Stimulated activated CD4-positive, alpha-beta T cell treated with anti-CD3 and anti-CD28 coated beads, Interleukin-15, amount 100 ng/mL, for 1 hour (primary cell): ENCODE measurements at places on chromosomes 16 and 17.

- no peak for DNase-seq
Observed at GRCh38 chr16:67129422-67129821, 19.7 kb downstream of the PHAF1 start.

DNA sequence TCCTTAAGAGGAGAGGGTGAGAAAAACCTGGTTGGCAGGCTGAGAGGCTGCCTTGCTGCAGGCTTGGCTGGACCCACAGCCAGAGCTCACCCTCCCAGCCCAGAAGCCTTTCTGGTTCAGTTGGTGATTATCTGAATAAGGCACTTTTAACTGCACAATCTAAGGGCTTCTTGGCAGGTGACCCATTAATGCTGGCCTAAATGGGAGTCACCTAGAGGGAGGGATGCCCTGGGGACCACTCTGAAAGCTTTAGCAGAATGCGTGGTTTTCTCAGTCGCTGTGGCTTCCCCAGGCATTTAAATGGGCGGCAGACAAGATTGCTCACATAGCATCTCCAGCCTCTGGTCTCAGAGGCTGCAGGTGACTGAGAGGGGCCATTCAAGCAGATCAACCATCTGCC, 33.2 kb upstream of the SHISA9 start:
- DNase-seq, result no peak

DNA sequence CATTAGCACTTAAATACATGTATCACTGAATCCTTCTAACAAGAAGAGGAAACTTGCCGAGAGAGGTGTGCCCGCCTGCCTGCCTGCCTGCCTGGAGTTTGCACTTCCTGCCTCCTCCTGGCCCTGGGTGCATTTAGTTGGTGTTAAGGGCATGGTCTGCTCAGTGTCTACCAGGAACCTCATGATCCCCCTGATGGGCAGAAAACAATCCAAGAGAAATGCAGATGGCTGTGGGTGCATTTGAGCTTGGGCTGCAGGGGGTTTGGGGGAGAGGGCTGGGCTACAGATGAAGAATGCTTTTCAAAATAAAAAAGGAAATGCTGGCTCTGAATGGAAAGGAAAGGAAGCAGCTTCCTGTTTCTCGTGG, 10.1 kb downstream of the KSR1 start:
- DNase-seq, result no peak

DNA sequence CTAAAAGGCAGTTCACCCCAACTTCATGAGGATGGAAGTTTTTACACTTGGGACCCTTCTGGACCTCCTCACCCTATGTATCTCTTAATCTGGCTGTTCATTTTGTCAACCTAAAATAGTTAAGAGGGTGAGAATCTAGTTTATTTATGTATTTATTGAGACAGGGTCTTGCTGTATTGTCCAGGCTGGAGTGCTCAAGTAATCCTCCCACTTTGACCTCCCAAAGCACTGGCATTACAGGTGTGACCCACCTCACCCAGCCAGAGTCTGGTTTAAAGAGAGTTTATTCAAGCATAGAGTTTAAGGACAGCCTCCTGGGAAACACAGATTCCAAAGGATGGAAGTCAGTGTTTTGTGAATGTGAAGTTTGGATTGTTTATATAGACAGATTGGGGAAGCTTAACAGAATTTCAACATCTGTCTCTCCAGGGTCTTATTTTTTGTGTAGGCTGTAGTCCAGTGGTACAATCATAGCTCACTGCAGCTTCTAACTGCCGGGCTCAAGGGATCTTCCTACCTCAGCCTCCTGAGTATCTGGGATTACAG, 8.0 kb upstream of the APPBP2 start:
- DNase-seq, result no peak
